H1 (cell line): ENCODE measurements at places on chromosomes 5 and 9.

DNA sequence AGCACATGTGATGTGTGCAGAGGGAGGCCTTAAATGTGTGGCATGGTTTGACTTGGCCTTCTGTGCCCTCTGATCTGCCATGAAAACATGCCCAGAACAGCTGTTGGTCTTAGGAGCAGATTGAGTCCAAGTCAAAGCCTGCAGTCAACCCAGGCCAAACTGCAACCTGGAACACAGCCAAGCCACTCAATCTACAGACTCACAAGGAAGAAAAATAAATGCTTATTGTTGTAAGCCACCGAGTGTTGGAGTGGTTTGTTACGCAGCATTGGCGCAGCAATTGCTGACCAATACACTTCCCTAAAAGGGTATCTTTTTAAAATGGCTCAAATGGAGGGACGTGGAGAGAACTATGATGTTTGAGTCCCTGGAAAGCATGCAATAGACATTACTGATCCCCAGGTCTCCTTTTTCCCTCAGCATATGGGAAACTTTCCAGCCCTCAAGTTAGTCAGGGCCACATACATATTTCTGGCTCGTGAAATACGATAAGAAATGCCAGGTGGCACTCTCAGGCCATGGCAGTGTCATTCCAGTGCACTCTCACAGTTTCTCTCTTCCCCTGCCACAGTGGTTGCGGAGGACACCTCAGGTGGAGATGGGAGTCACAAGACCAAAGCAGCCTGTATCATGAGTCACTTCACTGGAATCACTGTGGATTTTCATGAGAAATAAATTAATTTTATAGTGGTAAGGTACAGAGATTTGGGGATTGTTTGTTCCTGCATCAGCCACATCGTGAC, 168.0 kb upstream of the ZNF618 start:
- DNase-seq, result peak; percentile 24

- DNase-seq, result no peak
Measured at GRCh38 chr5:133196441-133197085, 144.8 kb downstream of the HSPA4 start.

- DNase-seq, result no peak
Measured at GRCh38 chr5:19605846-19606407, 382.1 kb downstream of the CDH18 start.

DNA sequence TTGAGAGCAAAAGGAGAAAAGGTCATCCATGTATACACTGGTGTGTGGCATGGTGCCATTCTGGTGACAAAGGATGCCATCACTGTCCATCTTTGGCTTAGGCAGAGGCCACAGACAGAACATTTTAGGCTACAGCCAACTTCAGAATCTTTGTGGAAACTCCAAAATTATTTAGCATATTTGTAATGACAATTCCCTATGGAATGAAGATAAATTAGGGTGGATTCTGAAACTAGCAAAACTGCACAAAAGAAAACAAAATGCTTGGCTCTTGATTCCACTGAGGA, 92.5 kb downstream of the FBXW11 start:
- no peak for DNase-seq

DNA sequence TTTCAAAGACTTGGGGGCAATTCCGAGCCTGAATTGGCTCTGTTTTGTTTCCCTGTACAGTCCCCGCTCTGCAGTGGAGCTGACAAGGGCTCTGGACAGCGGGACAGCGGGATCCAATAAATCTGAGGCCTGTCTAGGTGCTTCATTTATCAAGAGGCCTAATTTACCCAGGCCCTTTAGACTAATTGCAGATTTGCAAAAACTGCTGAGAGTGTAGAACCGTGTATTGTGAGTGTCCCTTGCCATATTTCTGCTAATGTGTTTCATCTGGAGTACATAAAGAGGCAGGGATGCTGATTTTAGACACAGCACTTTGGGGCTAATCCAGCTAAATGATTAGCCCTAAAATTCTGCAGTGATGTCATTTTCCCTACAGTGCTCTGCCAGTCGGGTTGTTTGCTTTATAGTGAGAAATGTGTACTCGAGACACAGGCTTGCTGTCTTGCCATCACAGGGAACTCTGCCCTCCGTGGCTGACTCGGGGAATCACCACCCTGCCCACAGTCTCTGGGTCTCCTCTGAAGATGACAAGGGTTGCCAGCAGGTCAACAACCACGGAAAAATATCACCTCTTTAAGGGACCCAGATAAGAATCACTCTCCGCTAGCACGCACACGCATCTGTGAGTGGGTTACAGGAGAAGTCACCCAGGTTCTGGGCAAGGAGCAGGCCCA, 592.0 kb downstream of the BNC2 start:
- no peak for DNase-seq

DNA sequence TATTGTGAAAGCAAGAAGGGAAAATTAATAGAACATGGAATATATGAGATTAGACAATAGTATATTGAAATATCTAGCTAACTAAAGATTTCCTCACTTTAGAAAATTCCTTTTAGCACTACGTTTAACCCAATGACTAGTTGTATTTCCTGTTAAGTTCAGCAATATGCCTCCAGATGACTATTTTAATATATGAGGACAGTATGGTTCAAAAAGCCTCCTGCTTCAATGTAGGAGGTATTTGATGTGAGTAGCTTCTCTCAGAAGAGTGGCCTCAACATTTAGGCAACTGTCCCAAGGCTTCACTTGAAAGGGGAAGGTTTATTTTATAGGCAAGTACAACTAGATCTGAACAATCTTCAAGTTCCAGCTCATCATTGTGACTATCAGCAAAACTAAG, 2.0 kb upstream of the MEF2C start:
- no peak for DNase-seq

GRCh38 chr9:18941060-18941740, 91.8 kb downstream of the SAXO1 start:
- DNase-seq, result no peak

DNA sequence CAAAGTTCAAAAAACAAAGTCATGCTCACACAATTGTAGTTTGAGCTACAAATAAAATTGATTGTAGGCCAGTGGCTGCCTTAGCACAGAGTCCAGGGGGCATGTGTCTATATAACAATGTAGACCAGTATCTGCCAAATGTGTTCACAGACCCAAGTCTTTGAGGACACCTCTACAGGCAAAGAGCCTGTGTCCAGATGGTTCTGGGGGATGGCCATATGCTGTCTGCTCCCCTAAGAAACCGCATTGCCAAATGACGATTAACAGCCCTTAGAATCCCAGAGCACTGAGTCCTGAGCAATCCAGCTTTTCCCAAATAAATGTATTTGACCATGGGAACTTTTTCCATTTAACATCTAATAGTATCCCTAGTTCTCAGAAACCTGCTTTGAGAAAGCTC, 169.6 kb downstream of the ADCY2 start:
- DNase-seq, result no peak

DNA sequence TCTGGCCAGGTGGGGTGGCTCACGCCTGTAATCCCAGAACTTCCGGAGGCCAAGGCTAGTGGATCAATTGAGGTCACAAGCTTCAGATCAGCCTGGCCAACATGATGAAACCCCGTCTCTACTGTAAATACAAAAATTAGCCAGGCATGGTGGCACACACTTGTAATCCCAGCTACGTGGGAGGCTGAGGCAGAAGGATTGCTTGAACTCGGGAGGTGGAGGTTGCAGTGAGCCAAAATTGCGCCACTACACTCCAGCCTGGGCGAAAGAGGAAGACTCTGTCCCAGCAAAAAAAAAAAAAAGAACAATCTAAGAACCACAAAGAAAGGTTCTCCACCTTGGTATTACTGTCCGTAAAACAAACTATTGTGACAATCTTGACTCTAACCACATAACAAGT, 9.7 kb downstream of the MYO10 start:
- no peak for DNase-seq

GRCh38 chr9:88531920-88532698, 2.9 kb upstream of the NXNL2 start:
- peak; percentile 86 for DNase-seq
